AG20443 (cell line): ENCODE measurements at places on chromosomes 7 and 10.

- no peak for DNase-seq
These were observed 61.0 kb upstream of the EFCAB10 start for GRCh38 chr7:105642264-105642663.

DNA sequence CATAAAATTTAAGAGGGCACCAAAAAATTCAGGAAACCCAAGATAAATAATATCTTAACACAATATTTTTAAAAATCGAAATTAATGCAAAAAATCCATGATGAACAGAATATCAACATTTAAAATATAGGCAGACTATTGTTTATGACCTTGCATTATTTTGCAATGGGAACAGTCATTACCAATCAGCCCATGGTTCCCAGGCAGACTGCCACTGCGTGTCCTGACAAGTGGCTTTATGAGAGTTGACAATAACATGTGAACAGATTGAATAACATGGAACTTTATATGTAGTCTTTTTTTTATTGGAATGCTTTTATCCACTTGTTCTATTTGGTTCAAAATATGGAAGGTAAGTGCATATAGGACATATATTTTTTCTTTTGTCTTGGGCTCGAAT is 3.1 kb upstream of the AVPI1 start:
- no peak for DNase-seq

GRCh38 chr7:101680406-101681145 is 51.5 kb upstream of the MYL10 start:
- no peak for DNase-seq

GRCh38 chr7:158771-159170 is 33.6 kb upstream of the FAM20C start:
- no peak for DNase-seq

- no peak for DNase-seq
These were observed 110.8 kb upstream of the FGFR2 start for GRCh38 chr10:121708728-121709674.

GRCh38 chr10:6228647-6229046 is 25.9 kb downstream of the PFKFB3 start:
- no peak for DNase-seq

DNA sequence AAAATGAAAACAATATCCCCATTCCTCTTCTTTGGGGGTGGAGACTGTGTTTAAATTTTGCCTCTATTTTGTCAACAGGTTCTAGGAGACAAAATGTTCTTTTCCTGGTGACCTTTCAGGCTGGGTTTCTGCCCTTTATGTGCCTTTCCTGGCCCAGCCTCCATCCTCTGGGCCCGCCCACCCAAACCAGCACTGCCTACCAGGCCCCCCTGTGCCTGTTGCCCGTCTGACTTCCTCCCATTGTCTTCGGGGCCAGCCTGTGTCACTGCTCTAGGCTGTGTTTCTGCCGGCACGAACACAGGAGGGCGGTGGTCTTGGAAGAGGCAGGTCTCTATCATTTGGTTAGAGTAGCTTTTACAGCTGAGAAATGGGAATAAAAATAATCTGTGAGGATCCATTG is 13.9 kb downstream of the TSPAN14 start:
- DNase-seq: no peak
